ENCODE measurements at places on chromosomes 7 and 10.

GRCh38 chr10:130388746-130389145 is 252.6 kb downstream of the GLRX3 start:
- no peak for DNase-seq

- DNase-seq = no peak
Measured at GRCh38 chr10:11687357-11687771, 54.8 kb upstream of the ECHDC3 start.

GRCh38 chr7:47572939-47573757 is 8.8 kb downstream of the TNS3 start:
- DNase-seq = no peak

- DNase-seq = peak; percentile 62
Measured at GRCh38 chr10:6108631-6109443, 20.0 kb downstream of the RBM17 start.

GRCh38 chr7:120838281-120838682 is 19.7 kb downstream of the TSPAN12 start:
- no peak for DNase-seq

- DNase-seq = no peak
Measured at GRCh38 chr10:12041766-12042408, 722 bp downstream of the UPF2 start.

DNA sequence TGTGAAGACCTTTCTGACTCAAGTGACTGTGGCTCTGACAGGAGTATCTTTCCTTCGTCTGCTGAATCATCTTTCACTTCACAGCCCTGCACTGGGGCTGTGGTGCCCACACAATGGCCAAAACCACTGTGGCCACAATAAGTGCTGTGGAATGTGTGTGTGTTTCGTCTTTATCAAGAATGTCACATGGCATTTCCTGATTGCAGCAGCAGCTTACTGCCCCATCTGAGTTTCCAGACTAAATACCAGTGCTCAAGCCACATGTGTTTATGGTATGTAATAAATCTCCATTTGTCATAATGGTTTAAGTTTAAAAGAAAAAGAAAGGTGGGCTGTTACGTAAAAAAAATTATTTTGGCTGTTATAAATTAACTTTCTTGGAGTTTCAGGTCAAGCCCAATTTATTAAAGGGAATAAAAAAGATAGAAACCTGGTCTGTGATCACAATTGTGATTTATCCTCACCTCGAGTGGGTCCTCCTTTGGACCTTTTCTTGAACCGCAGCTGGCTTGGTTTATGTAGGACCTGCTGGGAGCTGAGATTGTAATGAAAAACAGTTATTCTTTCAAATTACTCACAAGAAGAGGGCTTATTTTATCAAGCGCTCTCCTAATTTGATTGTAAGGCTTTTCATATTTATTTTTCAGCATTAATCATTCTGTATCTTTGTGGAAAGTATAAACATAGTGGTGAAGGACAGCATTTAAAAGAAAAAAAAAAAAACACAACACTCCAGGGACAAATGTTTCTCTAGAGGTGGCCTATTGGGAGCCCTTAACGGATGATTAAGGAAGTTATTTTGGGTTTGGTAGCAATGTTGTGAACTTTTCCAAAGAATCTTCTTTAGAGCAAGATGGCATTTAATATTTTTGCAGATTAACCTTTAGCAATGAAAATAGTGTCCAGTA is 116.2 kb downstream of the LRMDA start:
- DNase-seq = no peak

DNA sequence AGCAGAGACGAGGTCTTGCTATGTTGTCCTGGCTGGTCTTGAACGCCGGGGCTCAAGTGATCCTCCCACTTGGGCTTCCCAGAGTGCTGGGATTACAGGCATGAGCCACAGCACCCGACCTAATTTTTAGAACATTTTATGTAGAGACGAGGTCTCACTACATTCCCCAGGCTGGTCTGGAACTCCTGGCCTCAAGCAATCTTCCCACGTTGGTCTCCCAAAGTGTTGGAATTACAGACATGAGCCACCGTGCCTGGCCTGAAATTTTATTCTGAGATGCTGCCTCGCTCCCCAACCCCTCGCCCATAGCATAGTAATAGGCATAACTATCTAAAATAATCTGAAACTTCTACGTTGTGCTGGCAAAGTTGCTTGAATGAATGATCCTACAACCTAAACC is 21.9 kb downstream of the SFXN4 start:
- DNase-seq = no peak

- no peak for DNase-seq
Measured at GRCh38 chr10:131102676-131103075, 208.8 kb downstream of the TCERG1L start.

GRCh38 chr10:104300002-104300735 is 31.2 kb downstream of the GSTO2 start:
- DNase-seq = no peak

GRCh38 chr7:158682456-158682855 is 22.1 kb downstream of the NCAPG2 start:
- DNase-seq = no peak

GRCh38 chr10:71801361-71801760 is 28.0 kb upstream of the VSIR start:
- no peak for DNase-seq

- DNase-seq = no peak
Measured at GRCh38 chr10:92699193-92699517, 9.4 kb downstream of the HHEX start.

- DNase-seq = no peak
Measured at GRCh38 chr10:97533888-97534287, 35.2 kb downstream of the UBTD1 start.

- DNase-seq = no peak
Measured at GRCh38 chr10:127813290-127813689, 76.3 kb downstream of the FOXI2 start.

GRCh38 chr10:78976825-78977755 is 91.7 kb upstream of the ZMIZ1 start:
- no peak for DNase-seq

Measured in T-helper 1 cell (primary cell).